ENCODE measurements at places on chromosomes 7 and 10.

- DNase-seq: peak; percentile 3
Measured at GRCh38 chr7:87797798-87798403, 78.3 kb downstream of the SLC25A40 start.

DNA sequence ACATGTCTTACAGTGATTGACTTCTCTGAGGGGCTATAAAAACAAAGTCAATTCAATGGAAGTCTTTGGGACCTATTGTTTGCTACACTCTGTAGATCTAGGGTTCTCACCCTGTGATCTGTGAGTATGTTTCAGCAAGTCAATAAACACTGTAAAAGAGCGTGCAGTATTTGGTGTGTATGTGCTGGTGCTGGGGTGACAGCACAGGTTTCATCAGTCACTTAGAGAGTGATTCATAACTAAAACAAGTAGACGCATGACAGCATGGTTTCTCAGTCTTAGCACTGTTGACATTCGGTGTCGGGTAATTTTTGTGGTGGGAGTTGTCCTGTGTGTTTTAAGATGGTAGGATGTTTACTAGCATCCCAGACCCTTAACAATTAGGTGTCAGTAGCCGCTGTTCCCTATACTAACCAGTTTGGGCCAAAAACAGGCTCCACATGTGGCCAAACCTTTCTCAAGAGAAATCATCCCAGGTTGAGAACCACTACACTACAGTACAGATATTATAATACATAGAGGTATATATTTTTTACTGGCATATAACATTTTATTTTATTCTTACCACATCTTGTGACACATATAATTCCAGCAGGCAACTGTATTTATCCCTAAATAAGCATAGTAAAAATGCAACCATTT, 411.8 kb downstream of the ARL4A start:
- no peak for DNase-seq

- no peak for DNase-seq
Measured at GRCh38 chr7:131548371-131548770, 8.1 kb downstream of the PODXL start.

DNA sequence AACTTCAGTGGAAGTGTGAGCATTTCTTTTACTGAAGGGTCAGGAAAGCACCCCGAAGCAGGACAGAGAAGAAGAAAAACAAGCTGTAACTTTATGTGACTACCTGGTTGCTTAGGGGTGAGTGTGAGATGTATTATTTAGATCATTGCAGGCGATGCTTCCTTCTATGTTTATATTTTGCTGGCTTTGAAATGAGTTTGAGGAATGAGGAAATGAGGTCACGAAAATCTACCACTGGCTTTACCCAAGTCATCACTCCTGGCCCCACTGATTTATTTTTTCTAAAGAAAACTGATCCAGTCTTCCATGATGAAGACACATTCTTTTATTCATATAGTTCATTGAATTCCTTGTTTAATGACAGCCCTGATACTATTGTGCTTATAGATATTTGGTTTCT, 716.6 kb upstream of the FZD8 start:
- DNase-seq: no peak

Data from AG04449 (cell line).